ENCODE measurements at places on chromosomes 6 and 20. TPM values are rescaled to one million over a fixed set of nuclear protein-coding genes. Genes with fewer than 3 reads are reported as not detected.

DNA sequence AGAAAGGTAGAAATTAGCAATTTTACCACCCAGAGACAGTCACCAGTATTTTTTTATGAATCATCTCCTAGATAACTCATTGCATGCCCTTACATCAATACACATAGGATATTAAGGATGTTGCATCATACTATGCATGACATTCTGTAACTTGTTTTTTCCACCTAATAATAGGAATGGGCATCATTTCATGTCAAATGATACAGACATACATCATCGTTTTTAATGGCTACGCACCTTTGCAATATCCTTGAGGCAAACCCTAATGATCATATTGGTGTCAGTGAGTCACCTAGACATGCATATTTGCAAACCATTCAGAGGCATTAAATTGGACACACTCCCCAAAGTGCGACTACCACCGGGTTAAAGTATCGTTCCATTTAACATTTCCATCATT is 309.7 kb upstream of the AGPAT4 start:
- no peak overlapping the region for H3K27ac ChIP-seq
- no peaks in the 10 kb centered on the region for H3K4me1 ChIP-seq
- DNase-seq: no peak
- no peaks in the 10 kb centered on the region for H3K27me3 ChIP-seq
- no peaks in the 10 kb centered on the region for H3K36me3 ChIP-seq

GRCh38 chr6:390914-391558 is 516 bp upstream of the IRF4 start:
- H3K36me3 ChIP-seq: no peaks in the 10 kb centered on the region
- peak overlapping the region; percentile 72 for H3K4me3 ChIP-seq
- DNase-seq: peak; percentile 22
- H3K27me3 ChIP-seq: no peaks in the 10 kb centered on the region
- peak overlapping the region; percentile 60 for H3K27ac ChIP-seq

DNA sequence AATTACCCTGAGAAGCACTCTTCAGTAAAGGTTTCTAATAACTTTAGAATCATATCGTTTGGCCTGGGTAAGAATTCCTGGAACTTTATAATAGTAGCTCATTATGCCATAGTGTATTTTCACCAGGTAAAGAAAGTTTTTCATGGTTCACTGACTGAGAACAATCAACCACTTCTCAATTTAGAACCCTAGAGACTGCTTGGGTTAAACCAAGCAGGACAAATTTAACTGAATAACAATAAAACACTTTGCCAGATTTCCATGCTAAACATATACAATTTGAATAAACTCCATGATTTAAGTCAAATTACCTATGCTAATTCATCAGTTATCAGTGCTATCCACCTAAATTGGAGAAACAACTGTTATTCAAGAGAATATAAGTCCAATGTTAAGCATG is 99.4 kb downstream of the PLG start:
- no peaks in the 10 kb centered on the region for H3K4me1 ChIP-seq
- H3K36me3 ChIP-seq: no peaks in the 10 kb centered on the region
- no peak for DNase-seq
- no peak overlapping the region for H3K4me3 ChIP-seq
- H3K27ac ChIP-seq: no peak overlapping the region

DNA sequence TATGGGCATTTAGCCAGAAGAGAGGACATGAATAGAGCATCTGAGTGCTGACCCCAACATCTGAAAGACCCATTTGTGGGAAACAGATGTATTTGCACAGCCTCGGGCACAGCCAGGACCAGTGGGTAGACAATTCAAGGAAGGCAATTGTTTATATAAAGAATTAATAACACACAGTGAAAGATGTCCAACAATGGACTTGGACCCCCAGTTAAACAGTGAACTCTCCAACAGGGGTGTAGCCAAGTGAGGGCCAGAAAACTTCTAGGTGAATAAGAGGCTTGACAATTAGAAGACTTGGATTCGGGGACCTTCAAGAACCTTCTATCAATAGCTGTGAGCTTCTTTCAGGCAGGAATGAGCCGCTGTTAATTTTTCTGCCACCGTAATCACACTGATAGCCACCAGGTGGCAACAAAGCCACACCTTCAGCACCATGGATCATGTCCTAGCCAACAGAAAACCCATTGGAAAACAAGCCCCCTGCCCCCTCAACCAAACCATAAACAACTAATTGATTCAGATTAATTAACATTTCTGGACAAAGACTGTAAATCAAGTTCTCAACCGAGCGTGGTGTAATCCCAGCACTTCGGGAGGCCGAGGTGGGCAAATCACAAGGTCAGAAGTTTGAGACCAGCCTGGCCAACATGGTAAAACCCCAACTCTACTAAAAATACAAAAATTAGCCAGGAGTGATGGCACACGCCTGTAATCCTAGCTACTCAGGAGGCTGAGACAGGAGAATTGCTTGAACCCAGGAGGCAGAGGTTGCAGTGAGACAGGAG is 8.8 kb upstream of the SRSF6 start:
- no peak for DNase-seq
- H3K4me1 ChIP-seq: no peaks in the 10 kb centered on the region
- H3K27ac ChIP-seq: no peak overlapping the region
- H3K4me3 ChIP-seq: no peak overlapping the region
- H3K36me3 ChIP-seq: no peaks in the 10 kb centered on the region

DNA sequence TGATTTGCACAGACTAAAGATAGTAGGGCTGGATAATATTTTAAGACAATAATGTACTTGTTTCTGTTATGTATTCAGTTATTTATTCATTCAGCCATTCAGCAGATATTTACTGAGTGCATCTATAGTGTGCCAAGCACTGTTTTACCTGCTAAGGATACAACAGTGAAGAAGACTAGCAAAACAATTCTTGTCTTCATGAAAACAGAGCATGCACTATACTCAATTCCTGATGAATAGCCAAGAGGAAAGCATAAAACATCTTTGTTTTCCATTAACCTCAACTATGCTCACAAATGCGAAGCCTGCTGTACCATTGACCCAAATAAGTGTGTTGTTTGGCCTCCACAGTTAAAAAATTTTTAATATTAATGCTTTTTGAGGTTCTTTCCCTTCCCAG is 436.7 kb downstream of the BCKDHB start:
- H3K36me3 ChIP-seq: no peaks in the 10 kb centered on the region
- no peaks in the 10 kb centered on the region for H3K27me3 ChIP-seq
- no peaks in the 10 kb centered on the region for H3K4me1 ChIP-seq
- no peak for DNase-seq

Gene CRISP3
- total RNA-seq: not detected

- no peak overlapping the region for H3K4me3 ChIP-seq
- no peak overlapping the region for H3K27ac ChIP-seq
- peaks cover 5% of the 10 kb centered on the region for H3K4me1 ChIP-seq
- no peaks in the 10 kb centered on the region for H3K27me3 ChIP-seq
- DNase-seq: no peak
- H3K36me3 ChIP-seq: no peaks in the 10 kb centered on the region
Observed at GRCh38 chr6:137863091-137863797, 3.8 kb upstream of the TNFAIP3 start.

Gene TTBK1
- total RNA-seq: not detected

DNA sequence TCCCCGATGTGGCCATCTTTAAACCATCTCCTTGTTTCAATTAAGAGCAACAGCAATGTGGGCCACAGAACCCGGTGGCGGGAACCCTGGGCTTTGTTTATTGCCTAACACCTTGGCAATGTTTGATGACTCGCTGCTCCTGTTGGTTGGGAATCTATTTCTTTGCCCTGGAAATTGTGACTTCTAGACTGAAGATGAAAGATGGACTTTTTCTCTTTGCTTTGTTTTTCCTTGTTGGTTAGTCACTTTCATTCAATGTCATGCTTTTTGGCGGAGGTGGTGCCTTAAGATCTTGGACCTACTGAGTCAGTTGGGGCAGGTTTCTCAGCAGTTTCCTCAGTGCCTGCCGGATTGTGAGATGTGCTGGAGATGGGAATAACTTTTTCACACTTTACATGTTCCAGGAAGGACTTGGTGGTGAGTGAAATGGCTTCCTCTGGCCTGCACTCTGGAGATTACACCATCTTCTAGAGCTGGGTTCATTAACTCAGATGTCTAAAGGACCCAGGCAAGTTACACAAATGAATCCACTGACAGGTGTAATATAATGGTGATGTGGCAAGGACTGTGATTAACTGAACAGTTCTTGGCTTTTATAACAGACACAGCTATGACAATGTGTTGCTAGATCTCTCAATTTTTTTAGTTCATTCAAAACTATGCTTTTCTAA is 56.3 kb downstream of the TSHZ2 start:
- no peaks in the 10 kb centered on the region for H3K27me3 ChIP-seq
- no peak overlapping the region for H3K27ac ChIP-seq
- no peaks in the 10 kb centered on the region for H3K36me3 ChIP-seq
- H3K4me3 ChIP-seq: no peak overlapping the region
- no peaks in the 10 kb centered on the region for H3K4me1 ChIP-seq

Gene DST
- 6.5 TPM for total RNA-seq

GRCh38 chr6:165206798-165207197 is 102.6 kb downstream of the C6orf118 start:
- no peak for DNase-seq
- no peaks in the 10 kb centered on the region for H3K36me3 ChIP-seq
- H3K27me3 ChIP-seq: no peaks in the 10 kb centered on the region
- H3K4me3 ChIP-seq: no peak overlapping the region
- H3K4me1 ChIP-seq: no peaks in the 10 kb centered on the region
- no peak overlapping the region for H3K27ac ChIP-seq

GRCh38 chr6:161319231-161319630 is 45.4 kb upstream of the AGPAT4 start:
- H3K4me1 ChIP-seq: no peaks in the 10 kb centered on the region
- H3K27ac ChIP-seq: no peak overlapping the region
- no peaks in the 10 kb centered on the region for H3K36me3 ChIP-seq
- no peak overlapping the region for H3K4me3 ChIP-seq

Gene GPX5
- total RNA-seq: not detected

- no peaks in the 10 kb centered on the region for H3K27me3 ChIP-seq
- H3K36me3 ChIP-seq: no peaks in the 10 kb centered on the region
- H3K27ac ChIP-seq: no peak overlapping the region
- no peak overlapping the region for H3K4me3 ChIP-seq
- DNase-seq: no peak
- peaks cover 20% of the 10 kb centered on the region for H3K4me1 ChIP-seq
Observed at GRCh38 chr6:135084001-135084915, 29.6 kb upstream of the HBS1L start.

DNA sequence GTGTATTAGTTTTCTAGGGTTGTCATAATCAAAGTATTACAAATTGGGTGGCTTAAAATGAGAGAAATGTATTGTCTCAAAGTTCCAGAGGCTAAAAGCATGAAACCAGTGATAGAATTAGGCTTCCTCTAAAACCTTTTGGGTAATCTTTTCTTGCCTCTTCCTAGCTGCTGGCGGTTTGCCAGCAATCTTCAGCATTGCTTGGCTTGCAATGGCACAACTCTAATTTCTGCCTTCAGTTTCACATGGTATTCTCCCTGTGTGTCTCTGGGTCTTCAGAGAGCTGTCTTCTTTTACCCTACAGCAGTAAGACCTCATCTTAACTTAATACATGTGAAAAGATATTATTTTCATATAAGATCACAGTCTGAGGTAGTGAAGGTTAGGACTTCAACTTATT is 479.1 kb upstream of the GJE1 start:
- H3K4me1 ChIP-seq: no peaks in the 10 kb centered on the region
- H3K36me3 ChIP-seq: no peaks in the 10 kb centered on the region
- DNase-seq: no peak
- H3K27ac ChIP-seq: no peak overlapping the region
- H3K27me3 ChIP-seq: no peaks in the 10 kb centered on the region

Gene INSM1
- not detected for total RNA-seq

- H3K27me3 ChIP-seq: no peaks in the 10 kb centered on the region
- no peak overlapping the region for H3K27ac ChIP-seq
- no peaks in the 10 kb centered on the region for H3K4me1 ChIP-seq
- no peak for DNase-seq
Observed at GRCh38 chr6:67811239-67812037, 823.6 kb upstream of the ADGRB3 start.

GRCh38 chr6:89079511-89080234 is 878 bp upstream of the PNRC1 start:
- H3K36me3 ChIP-seq: peaks cover 12% of the 10 kb centered on the region
- H3K4me3 ChIP-seq: peak overlapping the region; percentile 96
- H3K27ac ChIP-seq: peak overlapping the region; percentile 100
- H3K4me1 ChIP-seq: peaks cover 27% of the 10 kb centered on the region

DNA sequence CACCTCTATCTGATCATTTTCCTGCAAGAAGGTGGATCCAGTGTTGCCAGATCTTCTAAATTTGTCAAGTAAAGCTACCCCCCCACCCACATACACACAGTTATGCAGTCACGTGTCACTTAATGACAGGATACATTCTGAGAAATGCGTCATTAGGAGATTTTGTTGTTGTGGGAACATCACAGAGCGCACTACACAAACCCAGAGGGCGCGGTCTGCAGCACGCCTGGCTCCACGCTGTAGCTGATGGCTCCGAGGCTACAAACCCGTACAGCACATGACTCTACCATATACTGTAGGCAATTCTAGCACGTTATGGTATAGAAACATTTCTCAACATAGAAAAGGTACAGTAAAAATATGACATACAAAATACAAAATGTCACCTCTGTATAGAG is 126.9 kb downstream of the SYCP2 start:
- H3K36me3 ChIP-seq: no peaks in the 10 kb centered on the region
- no peak overlapping the region for H3K4me3 ChIP-seq
- H3K27me3 ChIP-seq: no peaks in the 10 kb centered on the region
- no peaks in the 10 kb centered on the region for H3K4me1 ChIP-seq
- no peak overlapping the region for H3K27ac ChIP-seq

Gene PRICKLE4
- total RNA-seq: not detected

DNA sequence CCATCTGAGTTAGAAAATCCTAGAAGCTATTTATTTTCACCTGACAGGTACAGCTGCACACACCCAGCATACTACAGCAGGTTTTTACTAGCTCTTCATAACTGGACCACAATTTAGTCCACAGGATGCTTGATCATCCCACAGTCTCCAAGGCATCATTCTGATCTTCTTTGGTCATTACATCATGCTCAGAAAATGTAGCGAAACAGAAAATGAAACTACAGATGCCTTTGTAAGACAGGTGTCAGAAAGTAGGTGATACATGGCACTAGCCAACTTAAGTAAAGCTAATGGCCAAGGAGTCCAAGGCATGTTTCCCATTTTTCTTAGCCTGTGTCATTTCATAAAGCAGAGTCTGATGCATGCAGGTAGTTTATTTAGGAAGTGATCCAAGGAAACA is 102.3 kb downstream of the HTR1B start:
- no peaks in the 10 kb centered on the region for H3K36me3 ChIP-seq
- no peaks in the 10 kb centered on the region for H3K27me3 ChIP-seq
- DNase-seq: no peak
- no peak overlapping the region for H3K27ac ChIP-seq
- H3K4me3 ChIP-seq: no peak overlapping the region

DNA sequence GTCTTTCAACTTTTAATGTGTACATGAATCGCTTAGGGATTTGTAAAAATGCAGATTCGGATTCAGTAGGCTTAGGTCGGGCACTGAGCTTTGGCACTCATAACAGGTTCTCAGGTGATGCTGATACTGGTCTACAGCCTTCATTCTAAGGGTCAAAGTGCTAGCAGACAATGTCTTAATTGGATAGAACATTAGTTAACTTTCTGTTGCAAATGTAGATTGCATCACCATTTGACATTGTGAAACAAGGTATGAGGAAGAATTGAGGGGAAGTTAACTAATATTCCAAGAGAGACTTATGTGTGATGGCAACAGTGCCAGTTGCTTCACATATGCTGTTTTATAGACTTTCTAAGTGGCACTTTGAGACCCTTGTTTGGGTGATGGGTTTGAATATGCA is 86.9 kb downstream of the MLIP start:
- no peak overlapping the region for H3K27ac ChIP-seq
- H3K27me3 ChIP-seq: no peaks in the 10 kb centered on the region
- H3K4me1 ChIP-seq: no peaks in the 10 kb centered on the region
- H3K36me3 ChIP-seq: no peaks in the 10 kb centered on the region
- H3K4me3 ChIP-seq: no peak overlapping the region
